ENCODE measurements at places on chromosomes 2 and 18.

DNA sequence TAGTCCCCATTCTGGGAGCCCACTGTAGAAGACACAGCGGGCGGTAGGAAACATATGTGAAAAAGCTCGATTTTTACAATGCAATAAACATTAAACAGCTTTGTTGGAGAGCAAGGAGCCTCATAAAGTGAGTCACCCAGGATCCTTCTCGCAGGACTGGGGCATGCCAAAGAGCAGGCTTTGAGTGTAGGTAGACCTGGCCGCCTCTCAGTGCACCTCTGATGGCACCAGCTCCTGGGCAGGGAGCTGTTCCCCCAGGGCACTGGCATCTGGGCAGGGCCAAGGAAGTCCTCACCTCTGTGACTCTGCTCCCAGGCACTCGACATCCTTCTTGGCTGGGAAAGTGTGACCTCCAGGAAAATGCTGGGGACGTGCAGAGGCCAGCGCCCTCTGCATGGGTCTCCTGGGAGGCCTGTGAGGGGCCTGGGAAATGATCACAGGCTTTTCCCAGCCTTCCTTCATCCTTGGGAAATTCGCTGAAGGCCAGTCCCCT lies 94.2 kb downstream of the POLR1A start:
- no peak for DNase-seq

DNA sequence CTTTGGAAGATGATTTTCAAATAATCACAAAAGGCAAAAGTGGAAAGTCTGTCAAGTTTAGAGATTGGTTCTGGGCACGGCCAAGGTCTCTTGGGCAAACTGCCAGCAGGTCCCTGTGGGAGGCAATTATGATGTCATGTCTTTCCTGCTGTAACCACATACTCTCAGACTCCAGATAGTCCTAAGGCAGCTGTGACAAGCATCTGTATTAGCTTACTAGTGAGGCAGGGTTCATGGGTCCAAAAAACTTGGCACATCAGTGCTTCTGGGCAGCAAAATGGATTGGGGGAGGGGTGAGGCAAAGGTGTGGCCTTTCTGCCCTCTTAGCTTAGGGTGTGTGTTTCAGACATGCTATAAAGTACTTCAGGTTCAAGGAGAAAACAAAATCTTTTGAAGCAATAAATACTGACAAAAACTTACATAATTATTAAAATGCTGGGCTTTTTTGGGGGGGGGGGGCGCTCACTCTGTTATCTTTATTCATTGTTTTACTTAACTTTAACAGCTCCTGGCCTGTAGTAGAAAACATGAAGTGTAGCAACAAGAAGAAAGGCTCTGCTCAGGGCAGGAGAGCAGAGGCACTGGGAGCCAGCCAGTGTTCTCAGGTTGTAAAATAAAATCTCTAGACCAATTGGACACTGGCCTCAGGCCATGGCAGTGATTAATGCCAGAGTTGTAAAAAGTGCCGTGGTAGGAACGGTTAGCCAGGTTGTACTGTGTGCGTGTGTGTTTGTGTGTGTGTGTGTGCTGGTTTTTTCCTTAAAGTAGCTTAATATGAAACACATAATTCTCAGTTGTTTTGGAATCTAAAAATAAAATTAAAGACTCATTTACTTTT lies 14.3 kb upstream of the TANC1 start:
- peak; percentile 24 for DNase-seq

DNA sequence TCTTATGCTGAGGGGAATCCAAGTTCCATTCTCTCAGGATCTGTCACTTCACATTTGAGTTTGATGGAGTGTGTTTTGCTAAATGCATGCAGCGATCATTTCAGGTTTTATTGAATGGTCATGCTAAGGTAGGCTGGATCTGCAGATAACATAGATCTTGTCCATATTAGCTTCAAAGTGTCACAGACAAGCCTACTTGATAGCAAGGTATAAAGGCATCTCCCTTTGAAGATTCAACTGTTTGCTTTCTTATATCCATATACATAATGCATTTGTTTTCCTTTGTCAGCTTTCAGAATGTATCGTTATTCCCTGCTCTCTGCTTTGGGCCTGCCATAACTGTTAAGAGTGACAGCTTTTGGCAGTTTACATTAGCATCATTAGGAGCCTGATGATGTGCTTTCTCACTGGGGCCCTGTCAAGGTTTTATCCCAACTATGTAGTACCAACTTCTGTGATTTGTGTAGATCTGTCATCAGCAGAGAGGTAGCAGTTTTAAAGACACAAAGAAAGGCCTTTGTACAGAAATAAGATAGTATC lies 604.3 kb upstream of the CDH7 start:
- DNase-seq, result no peak

DNA sequence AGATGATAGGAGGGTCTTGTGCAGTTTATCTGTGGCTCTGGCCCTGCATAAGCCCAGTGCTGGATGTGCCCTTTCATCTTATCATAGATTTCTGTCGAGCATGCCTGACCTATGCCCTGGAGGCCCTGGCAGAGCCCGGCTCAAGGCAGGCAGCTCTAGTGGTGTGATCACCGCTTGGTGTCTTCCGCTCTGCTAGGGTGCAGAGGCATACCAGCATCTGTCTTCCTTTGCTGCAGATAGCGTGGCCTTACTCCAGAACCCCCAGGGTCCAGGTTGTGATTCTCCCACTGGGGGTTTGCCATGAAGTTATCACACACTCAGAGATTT lies 13.7 kb upstream of the TRAF3IP1 start:
- DNase-seq, result no peak

GRCh38 chr2:176001281-176001915 lies 669 bp downstream of the LNPK start:
- DNase-seq, result peak; percentile 42

- DNase-seq, result no peak
Measured at GRCh38 chr18:2855560-2856350, 8.9 kb downstream of the EMILIN2 start.

DNA sequence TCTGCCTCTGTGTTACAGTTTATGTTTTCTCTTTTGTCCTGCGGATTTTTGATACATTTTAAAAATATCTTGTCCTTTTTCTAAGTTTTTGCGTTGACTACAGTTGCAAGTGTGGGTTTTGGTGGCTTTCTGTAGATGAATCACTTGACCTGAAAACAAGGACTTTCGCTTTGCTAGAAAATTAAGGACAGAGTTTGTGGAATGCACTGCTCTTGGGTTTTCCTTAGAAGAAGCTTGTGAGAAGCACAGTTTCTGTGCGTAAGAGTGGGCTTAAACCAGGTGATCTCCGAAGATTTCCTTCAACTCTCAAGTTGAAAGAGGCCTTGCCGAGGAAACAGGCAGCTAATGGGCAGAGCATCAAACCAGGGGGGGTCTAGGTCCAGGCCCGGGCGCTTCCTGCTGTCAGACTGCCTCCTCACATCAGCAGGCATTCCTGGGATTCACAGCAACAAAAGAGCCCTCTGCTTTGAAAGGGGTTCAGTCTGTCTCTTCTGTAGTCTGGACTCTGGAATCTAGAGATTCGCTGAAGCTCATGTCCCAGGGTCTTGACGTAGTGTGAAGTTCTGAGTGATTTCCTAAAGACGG lies 17.3 kb downstream of the NCK2 start:
- no peak for DNase-seq

DNA sequence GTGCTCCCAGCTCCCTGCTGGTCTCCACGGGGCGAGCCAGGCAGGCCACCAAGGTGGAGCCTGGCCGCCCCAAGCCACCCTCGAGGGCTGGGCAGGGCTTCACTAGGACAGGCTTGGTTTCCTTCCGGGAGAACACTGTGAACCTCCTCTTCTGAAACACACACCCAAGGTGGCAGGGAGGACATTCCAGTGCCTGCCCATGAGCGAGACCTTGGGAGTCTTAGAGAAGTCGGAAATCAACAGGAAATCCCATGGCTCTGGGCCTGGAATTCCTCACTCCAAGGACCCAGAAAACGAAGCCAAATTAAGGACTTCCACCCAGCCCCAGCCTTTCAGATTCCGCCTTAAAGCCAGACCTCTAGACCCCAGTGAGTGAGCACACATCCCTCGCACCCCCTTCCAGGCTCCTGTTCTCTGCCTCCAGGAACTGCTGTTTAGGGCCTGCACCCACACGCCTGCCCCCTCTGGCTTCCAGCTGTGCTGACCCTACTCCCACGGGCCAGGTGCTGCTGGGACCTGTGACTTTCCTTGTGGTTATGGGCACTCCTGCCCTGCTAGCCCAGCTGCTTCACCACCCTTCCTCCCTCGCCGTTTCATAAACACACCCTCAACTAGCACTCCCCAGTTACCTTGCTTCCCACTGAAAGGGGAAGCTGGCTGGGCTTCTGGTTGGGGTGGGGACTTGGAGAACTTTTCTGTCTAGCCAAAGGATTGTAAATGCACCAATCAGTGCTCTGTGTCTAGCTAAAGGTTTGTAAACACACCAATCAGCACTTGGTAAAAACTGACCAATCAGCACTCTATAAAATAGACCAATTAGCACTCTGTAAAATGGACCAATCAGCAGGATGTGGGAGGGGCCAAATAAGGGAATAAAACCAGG lies 13.7 kb downstream of the GPR17 start:
- no peak for DNase-seq

DNA sequence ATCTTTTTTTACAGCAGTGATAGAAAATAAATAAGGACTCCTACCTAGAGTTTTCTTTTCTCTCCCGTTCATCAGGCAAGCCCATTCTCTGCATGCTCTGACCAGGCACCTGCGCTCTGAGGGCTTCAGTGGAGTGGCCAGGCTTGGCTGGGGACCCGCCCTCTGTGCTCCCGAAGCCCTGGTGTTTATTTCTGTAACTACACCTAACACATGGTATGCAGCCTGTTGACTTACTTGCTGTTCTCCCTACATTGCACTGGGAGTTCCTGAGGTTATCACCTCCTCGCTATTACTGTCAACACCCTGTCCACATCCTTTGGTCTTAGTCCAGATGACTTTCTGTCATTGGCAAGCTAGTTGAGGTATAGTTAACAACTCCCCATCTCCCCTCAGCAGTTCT lies 317.7 kb downstream of the LPIN1 start:
- DNase-seq, result no peak

DNA sequence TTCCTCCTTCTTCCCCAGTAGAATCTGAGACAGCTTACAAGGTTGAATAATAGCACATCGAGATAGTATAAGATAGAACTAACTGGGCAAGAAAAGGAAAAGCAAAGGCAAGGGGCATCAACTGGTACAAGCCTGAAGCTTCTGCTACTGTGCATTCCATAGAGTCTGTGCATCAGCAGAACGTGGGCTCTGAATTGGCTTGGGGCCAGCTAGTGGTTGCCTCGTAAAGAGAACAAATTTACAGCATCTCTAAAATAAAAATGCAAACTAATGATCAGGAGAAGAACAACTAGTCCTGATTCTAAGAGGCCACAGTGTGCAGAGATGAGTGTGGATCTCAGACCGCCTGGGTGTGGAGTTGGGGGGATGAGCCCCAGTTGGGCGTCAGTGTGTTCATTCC lies 36.6 kb downstream of the UPP2 start:
- no peak for DNase-seq
